ENCODE measurements at places on chromosomes 5 and 9. TPM values are rescaled to one million over a fixed set of nuclear protein-coding genes. Genes with fewer than 3 reads are reported as not detected.
A peak's percentile ranks its signal among the peaks of the same experiment; 100 is the strongest.

- DNase-seq: no peak
Measured at GRCh38 chr5:54867310-54867944, 118.0 kb downstream of the ESM1 start.

The GPR150 gene
- total RNA-seq: 0.45 TPM

GRCh38 chr9:125613141-125613540 lies 93.9 kb downstream of the MAPKAP1 start:
- no peak for DNase-seq

- DNase-seq: peak; percentile 65
Measured at GRCh38 chr9:72524820-72525540, 3.6 kb downstream of the TMC1 start.

GRCh38 chr9:110198357-110198756 lies 9.6 kb downstream of the C9orf152 start:
- DNase-seq: no peak

DNA sequence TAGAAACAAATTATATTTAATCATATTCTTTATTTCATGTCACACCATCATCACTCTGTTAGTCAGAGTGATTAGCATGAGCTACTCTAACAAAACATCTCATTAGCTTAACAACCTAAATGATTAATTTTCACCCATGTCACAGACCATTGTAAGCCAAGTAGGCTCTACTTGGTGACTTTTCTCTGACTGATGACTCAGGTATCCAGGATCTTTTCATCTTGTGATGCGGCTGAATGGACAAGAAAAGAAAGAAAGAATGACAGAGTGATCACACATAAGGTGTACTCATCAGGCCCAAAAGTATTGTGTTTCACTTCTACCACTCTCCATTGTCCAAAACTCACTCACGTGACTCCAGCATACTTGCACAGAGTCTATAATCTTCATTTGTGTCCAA lies 299.3 kb downstream of the ANXA1 start:
- no peak for DNase-seq

The WDR38 gene
- not detected for total RNA-seq

The MZB1 gene
- total RNA-seq: 36.9 TPM

The CNTNAP3B gene
- 4.4 TPM for total RNA-seq

DNA sequence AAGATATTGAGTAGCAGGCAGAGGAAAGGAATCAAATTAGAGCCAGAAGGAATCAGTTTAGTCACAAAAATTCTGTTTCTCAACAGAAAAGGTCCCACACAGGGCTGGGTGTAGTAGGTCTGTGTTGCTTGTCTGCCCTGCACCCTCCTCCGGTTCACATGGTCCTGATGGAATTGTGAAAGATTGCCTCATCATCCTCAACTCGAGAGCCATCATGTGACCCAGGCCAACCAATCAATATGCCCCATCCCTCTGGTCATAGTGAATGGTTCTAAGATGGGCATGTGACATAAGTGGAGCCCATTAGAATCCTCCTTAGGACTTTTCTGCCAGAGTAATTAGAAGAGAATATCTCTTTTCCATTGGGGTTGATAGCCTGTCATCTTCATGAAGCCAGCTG lies 56.7 kb upstream of the RAD23B start:
- no peak for DNase-seq

DNA sequence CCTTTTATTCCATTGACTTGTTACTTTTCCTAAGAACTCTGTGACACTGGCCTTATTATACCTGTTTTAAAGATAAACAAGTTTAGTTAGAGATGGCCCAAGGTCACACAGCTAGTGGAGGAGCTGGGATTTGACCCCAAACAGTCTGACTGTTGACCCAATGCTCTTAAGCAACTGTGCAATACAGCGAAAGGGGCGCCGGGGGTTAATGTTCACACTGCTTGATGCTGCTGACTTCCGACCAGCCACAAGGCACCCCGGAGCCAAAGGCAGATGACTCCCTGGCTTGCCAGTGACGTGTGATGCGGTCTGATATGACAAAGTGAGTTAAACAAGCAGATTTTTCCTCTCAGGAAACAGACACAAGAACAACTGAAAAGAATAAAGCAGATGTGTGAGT lies 23.9 kb downstream of the PIK3R1 start:
- DNase-seq: peak; percentile 74

- peak; percentile 18 for DNase-seq
Measured at GRCh38 chr5:151745071-151745705, 13.2 kb downstream of the ATOX1 start.

The LCN2 gene
- total RNA-seq: 358 TPM

- peak; percentile 51 for DNase-seq
Measured at GRCh38 chr5:82396871-82397514, 118.8 kb upstream of the RPS23 start.

GRCh38 chr9:130895481-130896232 lies 955 bp downstream of the QRFP start:
- DNase-seq: no peak

All from left colon (tissue), 2 donors.